ENCODE measurements at places on chromosomes 1 and 21. TPM values are rescaled to one million over a fixed set of nuclear protein-coding genes. Genes with fewer than 3 reads are reported as not detected.

GRCh38 chr1:147515045-147515869 lies 26.0 kb upstream of the BCL9 start:
- no peak for DNase-seq
- no peak overlapping the region for H3K4me3 ChIP-seq
- no peaks in the 10 kb centered on the region for H3K36me3 ChIP-seq
- H3K27me3 ChIP-seq = no peaks in the 10 kb centered on the region

GRCh38 chr1:59282951-59283350 lies 13.9 kb upstream of the FGGY start:
- no peak overlapping the region for H3K27ac ChIP-seq
- DNase-seq = no peak
- no peaks in the 10 kb centered on the region for H3K36me3 ChIP-seq
- H3K4me3 ChIP-seq = no peak overlapping the region

GRCh38 chr1:181386340-181386739 lies 97.0 kb upstream of the CACNA1E start:
- peaks cover 5% of the 10 kb centered on the region for H3K27me3 ChIP-seq
- H3K4me3 ChIP-seq = no peak overlapping the region
- DNase-seq = no peak
- H3K4me1 ChIP-seq = no peaks in the 10 kb centered on the region

- peaks cover 14% of the 10 kb centered on the region for H3K36me3 ChIP-seq
- no peak for DNase-seq
- H3K4me3 ChIP-seq = no peak overlapping the region
Measured at GRCh38 chr1:100953960-100954730, 58.3 kb downstream of the SLC30A7 start.

DNA sequence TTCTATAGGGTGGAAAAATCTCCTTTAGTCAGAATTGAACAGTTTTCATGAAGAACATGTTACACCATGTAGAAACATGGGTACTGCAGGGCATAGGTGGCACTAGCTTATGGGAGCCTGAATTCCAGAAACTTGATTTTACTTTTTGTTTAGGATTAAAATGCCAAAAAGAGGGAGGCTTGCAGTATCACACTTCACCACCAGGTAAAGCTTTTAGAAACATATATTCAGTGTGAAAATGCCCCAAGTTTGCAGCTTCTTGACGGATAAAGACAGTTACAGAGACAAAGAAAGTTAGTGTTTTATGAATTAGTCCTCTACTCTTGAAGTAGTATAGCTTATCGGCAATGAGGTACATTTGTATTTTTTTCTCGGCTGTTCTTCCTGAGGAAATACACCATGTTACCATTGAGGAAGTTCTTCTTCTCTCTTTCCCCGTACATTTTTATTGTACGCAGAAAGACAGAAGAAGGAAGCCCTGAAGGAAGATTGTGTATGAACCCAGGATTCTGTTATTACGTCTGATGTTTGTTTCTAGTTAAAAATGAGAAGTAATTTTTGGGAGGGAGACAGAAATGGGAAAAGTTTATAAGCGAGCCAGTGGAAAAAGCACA lies 66.1 kb downstream of the PBX1 start:
- no peak overlapping the region for H3K27ac ChIP-seq
- H3K36me3 ChIP-seq = no peaks in the 10 kb centered on the region
- no peak overlapping the region for H3K4me3 ChIP-seq
- no peaks in the 10 kb centered on the region for H3K4me1 ChIP-seq
- no peak for DNase-seq
- H3K27me3 ChIP-seq = no peaks in the 10 kb centered on the region

DNA sequence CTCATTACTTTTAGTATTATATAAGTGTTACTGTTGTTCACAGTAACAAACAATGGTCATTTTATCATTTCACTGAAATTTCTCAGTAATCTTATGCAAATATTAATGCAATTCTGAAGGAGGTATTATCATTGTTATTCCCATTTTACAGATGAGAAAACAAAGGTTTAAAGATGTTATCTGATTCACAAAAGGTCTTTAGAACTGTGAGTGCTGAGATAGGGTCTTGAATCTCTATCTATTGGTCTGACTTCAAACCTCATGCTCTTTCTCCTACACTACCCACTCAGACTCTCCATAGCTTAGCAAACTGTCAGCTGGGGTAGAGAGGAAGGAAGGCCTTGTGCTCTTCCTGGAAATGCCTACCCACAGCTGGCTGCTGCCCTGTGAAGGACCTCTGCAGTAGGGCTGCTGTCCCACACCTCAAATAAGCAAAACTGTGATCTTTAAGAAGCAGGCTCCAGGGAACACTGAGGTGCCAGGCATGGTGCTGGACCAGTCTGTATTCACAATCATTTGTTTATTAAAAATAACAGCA lies 6.2 kb upstream of the OSCP1 start:
- DNase-seq = no peak
- peaks cover 65% of the 10 kb centered on the region for H3K36me3 ChIP-seq

DNA sequence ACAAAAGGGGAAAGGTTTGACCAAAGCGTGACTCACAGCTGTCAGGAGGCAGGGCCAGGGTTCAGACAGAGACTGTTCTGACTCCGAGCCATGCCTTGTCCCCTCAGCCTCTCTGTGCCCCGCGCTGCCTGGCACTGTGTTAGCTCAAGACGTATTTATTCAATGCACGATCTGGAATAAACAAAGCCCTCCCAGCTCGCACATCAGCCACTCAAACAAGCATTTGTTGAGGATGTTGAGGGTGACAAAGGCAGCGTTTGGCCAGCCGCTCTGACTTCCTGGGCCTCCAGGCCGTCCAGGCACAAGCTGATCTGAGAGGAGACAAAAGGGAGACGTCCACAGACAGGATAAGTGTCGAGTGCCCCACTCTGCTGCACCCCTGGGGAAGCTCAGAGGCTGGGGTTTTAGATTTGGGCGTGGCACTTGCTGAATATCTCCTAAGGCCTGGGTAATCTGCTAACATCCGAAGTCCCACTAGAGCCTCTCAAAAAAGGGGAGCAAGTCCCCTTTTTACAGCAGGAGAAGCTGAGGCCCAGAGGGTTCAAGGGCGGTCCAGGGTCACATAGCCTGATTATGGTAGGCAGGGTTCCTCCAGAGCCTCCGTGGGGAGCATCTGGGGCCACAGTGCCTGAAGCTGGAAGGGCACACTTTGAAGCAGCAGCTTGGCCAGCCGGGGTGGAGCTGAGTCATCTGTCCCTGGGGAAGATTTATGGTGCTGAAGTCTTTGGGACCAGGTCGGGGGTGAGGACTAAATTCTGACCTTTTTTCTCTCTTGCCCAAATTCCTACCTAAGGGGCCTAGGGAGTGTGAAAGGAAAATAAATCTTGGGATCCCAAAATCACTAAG lies 95.9 kb downstream of the SPSB1 start:
- H3K36me3 ChIP-seq = no peaks in the 10 kb centered on the region
- DNase-seq = no peak
- H3K4me3 ChIP-seq = no peak overlapping the region
- H3K27me3 ChIP-seq = no peaks in the 10 kb centered on the region
- H3K27ac ChIP-seq = no peak overlapping the region
- H3K4me1 ChIP-seq = peaks cover 21% of the 10 kb centered on the region

GRCh38 chr1:153365696-153366095 lies 8.0 kb downstream of the S100A9 start:
- DNase-seq = no peak
- H3K27ac ChIP-seq = no peak overlapping the region
- no peak overlapping the region for H3K4me3 ChIP-seq

- H3K36me3 ChIP-seq = no peaks in the 10 kb centered on the region
- DNase-seq = no peak
- H3K27ac ChIP-seq = no peak overlapping the region
- no peaks in the 10 kb centered on the region for H3K27me3 ChIP-seq
- H3K4me1 ChIP-seq = no peaks in the 10 kb centered on the region
Measured at GRCh38 chr21:45945868-45946210, 35.7 kb upstream of the COL6A1 start.

- no peaks in the 10 kb centered on the region for H3K27me3 ChIP-seq
- no peak overlapping the region for H3K27ac ChIP-seq
- no peak for DNase-seq
Measured at GRCh38 chr1:90922996-90923395, 98.8 kb downstream of the ZNF644 start.

DNA sequence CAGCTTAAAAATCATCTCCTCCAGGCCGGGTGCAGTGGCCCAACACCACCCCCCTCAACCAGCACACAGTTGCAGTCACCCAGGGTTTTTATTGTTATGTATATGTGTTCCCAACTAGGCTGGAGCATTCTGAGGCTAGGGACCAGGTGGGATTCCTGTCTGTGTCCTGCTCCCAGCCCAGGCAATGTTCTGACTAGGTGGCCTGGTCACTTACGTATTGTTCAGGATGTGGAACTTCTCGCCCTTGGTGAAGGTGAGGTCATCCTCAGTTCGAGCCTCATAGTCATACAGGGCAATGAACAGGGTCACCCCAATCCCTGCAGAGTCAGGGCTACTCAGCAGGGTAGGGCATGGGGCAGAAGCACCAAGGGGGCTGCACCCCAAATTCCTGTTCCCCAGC lies 12.2 kb downstream of the FGR start:
- H3K27me3 ChIP-seq = no peaks in the 10 kb centered on the region
- no peaks in the 10 kb centered on the region for H3K4me1 ChIP-seq
- no peak for DNase-seq
- no peaks in the 10 kb centered on the region for H3K36me3 ChIP-seq

The VHLL gene
- total RNA-seq = not detected

The TMEM79 gene
- total RNA-seq = 0.69 TPM

The TRIM67 gene
- total RNA-seq = 0.61 TPM

The WNT2B gene
- 8.7 TPM for total RNA-seq

Data from SJSA1 (cell line).